Activated gamma-delta T cell (primary cell): ENCODE measurements at places on chromosomes 2 and 18.

DNA sequence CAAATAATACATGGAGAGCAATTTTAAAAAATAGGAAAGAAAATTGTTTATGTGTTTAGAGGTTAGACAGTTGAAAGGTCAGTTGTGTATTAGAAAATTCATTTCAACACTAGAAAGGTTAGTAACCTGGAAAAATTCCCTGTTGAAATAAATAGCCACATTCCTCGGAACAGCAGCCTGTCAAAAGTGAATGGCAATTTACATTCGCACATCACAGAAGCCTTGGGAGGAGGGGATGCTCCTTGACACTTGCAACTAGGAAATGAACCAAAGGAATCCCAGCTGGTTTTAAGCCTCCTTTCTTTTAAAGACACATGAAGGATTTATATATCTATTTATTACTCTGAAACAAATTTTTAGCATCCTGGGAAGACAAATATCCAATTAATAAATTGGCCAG is 653.5 kb upstream of the LRRTM4 start:
- DNase-seq = no peak

- DNase-seq = no peak
Observed at GRCh38 chr2:218003281-218003944, 618 bp upstream of the TNS1 start.

DNA sequence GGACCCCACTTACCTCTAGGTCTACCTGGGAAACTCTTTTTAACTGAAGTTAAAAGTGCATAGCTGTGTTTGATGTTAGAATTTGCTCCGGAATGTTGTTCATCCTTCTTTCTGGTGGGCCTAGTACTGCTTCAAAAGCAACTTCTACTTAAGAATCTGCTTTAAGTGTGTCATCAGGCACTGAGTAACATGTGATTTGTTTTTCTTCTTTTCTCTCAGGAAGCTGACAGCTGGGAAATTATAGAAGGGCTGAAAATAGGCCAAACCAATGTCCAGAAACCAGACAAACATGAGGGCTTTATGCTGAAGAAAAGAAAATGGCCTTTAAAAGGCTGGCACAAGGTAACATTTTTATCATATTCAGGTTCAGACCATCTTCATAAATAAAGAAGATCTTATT is 122.9 kb downstream of the PRKRA start:
- no peak for DNase-seq

DNA sequence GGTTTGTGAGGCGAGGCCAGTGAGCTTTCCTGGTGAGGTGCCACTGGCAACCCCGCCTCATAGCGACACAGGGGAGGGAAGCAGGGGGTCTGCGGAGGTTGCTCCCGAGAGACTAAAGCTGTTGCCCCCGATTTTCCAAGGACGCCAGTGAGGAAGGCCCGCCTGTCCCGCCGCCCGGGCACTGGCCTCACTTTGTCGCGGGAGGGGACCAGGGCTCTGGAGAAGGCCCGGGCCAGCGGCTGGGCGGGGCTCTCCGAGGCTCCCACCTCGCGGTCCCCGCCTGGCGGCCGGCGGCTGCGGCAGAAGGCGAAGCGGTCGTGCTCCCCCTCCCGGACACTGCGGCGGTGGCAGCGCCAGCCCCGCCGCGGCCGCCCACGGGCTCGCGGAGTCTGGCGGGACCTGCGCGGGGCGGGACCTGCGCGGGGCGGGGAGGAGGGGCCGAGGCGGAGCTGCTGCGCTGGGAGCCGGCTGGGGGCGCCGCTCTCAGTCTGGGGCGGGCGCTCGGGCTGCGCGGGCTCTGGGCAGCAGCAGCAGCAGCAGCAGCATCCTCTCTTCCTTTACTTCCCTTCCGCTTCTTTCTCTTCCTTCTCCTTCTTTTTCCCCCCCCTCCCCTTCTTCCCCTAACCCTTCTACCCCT is at the start of gene MAP2:
MAP2 (plus strand) TSS at position 486 of the 637 bp plus-strand sequence. CDS start 229,124 bp downstream, outside the sequence.
- peak; percentile 20 for DNase-seq

DNA sequence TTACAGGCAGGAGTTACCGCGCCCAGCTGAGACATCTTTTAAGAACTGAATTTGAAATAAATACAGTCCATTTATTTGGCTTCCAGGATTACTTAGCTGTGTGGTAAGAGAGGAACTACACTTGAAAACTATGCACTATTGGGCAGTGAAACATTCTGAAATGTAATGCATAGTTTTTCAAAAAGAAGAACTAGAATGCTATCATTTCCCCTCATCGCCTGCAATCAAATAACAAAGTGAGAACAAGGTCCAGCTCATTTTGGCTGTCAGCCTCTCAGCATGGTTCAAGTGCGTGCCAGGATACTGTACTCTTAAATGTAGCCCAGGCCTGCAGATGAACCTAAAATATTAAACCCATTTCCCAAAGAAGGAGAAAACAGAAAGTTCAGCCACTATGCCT is 76.6 kb upstream of the ARL5A start:
- no peak for DNase-seq

- DNase-seq = no peak
Observed at GRCh38 chr2:39516347-39517101, 79.4 kb upstream of the MAP4K3 start.

- DNase-seq = no peak
Observed at GRCh38 chr2:209425471-209426071, 1.7 kb downstream of the MAP2 start.

GRCh38 chr18:61662726-61663125 is 230.1 kb downstream of the RNF152 start:
- no peak for DNase-seq

GRCh38 chr2:112048887-112049286 is 6.2 kb upstream of the TMEM87B start:
- no peak for DNase-seq

DNA sequence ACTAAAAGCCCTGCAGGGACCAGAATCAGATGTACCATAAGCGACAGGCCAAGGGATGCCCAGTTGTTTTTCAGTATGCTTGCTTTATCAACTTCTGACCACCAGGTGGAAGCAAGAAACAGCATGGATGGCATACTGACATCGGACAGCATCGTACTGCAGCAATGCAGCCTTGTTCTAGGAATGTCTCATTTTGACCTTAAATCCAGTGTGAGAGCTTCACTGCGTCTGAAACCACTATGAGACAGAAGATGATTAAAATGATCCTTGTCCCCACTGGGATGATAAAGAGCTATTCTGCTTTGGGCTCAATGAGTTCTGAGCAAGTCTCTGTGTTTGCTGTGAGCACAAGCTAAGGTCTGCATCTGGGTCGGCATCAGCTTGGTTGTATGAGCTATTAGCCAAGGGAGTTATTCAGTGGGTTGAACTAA is 54.3 kb downstream of the CDK15 start:
- no peak for DNase-seq

DNA sequence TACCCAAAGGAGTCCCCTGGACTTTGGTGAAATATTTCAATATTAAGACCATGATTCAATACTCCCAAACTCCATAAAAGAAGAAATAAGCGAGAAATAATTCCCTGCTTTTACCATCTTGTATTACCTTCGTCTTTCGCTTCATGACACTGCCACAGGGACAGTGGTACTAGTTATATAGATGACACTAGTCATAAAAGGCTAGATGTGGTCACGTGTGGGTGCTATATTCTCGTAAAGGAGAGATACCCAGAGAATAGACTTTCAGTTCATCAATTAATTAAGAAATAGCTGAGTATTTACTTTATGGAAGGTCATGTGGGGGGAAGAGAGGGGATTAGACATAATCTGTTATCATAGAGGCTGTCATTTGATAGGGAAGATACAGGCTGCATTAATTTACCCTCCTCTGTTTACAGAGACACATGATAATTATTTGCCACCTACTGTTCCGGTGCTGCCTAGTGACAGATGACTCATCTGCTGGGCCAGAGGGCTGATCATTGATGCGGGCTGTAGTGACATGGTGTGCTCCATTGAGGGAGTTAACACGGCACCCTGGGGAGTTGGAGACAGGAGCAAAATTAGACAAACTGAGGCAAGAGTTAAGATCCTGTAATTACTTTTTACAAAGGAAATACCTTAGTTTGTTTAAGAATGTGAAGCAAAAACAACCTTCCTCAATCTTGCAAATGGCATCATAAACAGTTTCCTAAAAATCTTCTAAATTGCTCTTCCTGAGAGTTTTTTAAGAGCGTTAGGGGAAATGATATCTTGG is 78.2 kb upstream of the ITGB6 start:
- DNase-seq = no peak

- DNase-seq = no peak
Observed at GRCh38 chr18:59360381-59360780, 1.3 kb upstream of the LMAN1 start.

GRCh38 chr2:39362595-39362994 is 74.5 kb downstream of the MAP4K3 start:
- DNase-seq = no peak
